Right renal pelvis (tissue), 4 donors: ENCODE measurements at places on chromosomes 7 and 10. TPM values are rescaled to one million over a fixed set of nuclear protein-coding genes. Genes with fewer than 3 reads are reported as not detected.

FAM180A gene
- polyA plus RNA-seq, result 0.06 TPM

SPRN gene
- 4.2 TPM for polyA plus RNA-seq

GPNMB gene
- 31.8 TPM for polyA plus RNA-seq

MMP21 gene
- polyA plus RNA-seq, result 0.38 TPM

PRLHR gene
- polyA plus RNA-seq, result not detected

CYP17A1 gene
- 0.60 TPM for polyA plus RNA-seq

NPSR1 gene
- not detected for polyA plus RNA-seq

MET gene
- 44.5 TPM for polyA plus RNA-seq

LOXL4 gene
- polyA plus RNA-seq, result 4.5 TPM

TCAF1 gene
- 88.0 TPM for polyA plus RNA-seq

TCAF2 gene
- 2.9 TPM for polyA plus RNA-seq

ABLIM1 gene
- polyA plus RNA-seq, result 108 TPM

SFRP5 gene
- 0.14 TPM for polyA plus RNA-seq

LRIT1 gene
- not detected for polyA plus RNA-seq

FXYD4 gene
- not detected for polyA plus RNA-seq
